ENCODE measurements at places on chromosomes 2 and 18. TPM values are rescaled to one million over a fixed set of nuclear protein-coding genes. Genes with fewer than 3 reads are reported as not detected.

DNA sequence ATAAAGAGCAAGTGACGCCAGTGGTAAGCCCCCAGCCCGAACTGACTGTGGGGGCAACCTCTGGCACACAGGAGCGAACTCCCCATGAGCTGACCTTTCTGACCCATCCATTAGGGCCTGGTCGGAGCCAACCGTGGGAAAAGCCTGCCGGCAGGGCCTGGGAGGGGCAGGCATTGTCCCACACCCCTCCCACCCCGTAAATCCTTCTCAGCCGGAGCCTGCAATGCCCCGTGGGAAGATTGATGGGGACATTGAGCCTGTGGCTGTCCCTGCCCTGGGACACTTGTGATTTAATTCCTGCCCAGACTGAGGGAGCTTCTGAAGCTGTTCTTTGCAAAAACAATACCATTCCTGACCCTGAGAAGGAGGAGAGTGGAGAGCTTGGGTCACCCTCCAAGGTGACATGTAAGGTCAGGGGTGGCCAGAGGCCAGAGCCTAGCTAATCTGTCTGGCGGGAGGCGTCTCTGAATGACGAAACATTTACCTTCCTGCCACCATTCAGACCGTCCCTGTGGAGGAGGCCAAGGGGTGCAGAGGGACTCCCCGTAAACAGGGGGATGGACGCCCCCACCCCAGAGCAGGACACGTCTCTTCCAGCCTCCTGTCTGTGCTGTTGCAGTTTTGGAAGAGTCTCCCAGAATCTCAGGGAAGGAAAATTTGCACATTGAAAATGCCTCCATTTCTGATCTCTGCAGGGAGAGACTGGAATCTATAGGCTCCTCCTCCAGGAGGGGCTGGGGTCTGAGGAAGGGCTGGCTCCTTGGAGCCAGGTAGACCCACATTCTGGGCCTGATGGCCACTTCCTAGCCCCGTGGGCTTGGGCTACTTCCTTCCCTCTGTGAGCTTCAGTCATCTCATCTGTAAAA, 51.2 kb upstream of the HS6ST1 start:
- no peaks in the 10 kb centered on the region for H3K27me3 ChIP-seq
- H3K4me1 ChIP-seq: no peaks in the 10 kb centered on the region
- peaks cover 11% of the 10 kb centered on the region for H3K36me3 ChIP-seq
- no peak overlapping the region for H3K4me3 ChIP-seq
- no peak for DNase-seq

- DNase-seq: no peak
- peaks cover 19% of the 10 kb centered on the region for H3K27me3 ChIP-seq
- H3K4me1 ChIP-seq: no peaks in the 10 kb centered on the region
- H3K36me3 ChIP-seq: no peaks in the 10 kb centered on the region
Measured at GRCh38 chr2:44061876-44062275, 66.1 kb upstream of the LRPPRC start.

- peak overlapping the region; percentile 60 for H3K27ac ChIP-seq
- no peaks in the 10 kb centered on the region for H3K27me3 ChIP-seq
- no peak overlapping the region for H3K4me3 ChIP-seq
- peaks cover 10% of the 10 kb centered on the region for H3K4me1 ChIP-seq
Measured at GRCh38 chr2:228705318-228705717, 523.8 kb upstream of the SPHKAP start.

GRCh38 chr18:35484034-35484433, 13.7 kb downstream of the INO80C start:
- no peaks in the 10 kb centered on the region for H3K27me3 ChIP-seq
- H3K36me3 ChIP-seq: peaks cover 3% of the 10 kb centered on the region
- DNase-seq: no peak
- no peak overlapping the region for H3K27ac ChIP-seq

DNA sequence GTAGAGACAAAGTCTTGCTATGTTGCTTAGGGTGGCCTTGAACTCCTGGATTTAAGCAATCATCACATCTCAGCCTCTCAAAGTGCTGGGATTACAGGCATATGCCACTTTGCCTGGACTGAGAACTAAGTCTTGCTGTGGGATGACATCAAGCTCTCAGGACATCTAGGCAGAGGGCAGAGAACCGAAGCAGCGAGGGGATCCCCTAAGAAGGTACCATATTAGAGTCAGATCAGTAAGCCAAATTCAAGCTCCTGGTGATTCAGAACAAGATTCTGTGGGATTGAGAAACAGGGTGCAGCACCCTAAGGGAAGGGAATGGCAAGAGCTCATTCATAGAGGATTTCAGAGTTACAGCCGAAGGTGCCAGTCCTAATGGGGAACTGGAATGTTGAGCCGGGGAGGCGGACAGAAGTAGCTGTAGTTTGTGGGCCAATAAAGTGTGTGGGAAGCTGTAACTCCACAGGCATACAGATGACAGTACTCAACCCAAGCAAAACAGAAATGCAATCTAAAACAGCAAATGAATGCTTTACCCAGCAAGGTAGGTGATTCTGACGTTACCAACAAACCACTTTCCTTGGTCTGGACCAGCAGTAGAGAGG, 30.9 kb downstream of the EPHA4 start:
- H3K36me3 ChIP-seq: no peaks in the 10 kb centered on the region
- H3K4me1 ChIP-seq: peaks cover 7% of the 10 kb centered on the region
- no peak overlapping the region for H3K27ac ChIP-seq
- no peaks in the 10 kb centered on the region for H3K27me3 ChIP-seq
- DNase-seq: no peak

DNA sequence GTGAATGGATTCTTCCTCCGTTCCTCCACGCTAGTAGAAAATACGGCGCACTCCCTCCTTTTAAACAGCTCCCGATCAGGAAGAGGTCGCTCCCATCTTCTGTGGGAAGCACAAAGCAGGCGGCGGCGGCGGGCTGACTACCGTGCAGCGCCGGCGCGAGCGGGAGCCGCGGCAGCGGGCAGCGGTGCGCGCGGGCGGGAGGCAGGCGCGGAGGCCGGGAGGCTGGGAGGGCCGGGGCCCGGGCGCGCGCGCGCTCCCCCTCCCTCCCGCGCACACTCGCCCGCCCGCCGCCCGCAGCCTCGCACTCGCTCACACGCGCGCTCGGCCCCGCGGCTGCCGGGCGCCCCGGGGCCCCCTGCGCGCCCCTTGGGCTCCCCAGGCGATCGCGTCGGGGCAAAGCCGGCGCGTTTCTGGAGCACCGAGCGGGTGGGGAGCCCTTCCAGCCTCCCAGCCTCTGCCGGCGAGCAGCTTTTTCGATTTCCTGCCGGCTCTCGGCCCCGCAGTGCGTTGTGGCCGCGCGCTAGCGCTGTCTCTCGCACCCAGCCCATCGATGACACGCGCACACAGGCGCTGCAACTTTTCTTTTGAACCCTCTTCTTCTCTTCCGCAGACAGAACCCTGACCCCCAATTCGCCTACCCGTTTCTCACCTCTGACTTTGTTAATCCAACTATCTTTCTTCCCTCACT, at the start of gene SLC8A1:
Gene SLC8A1, minus strand, starts transcription at position 173 of the 688 bp plus-strand sequence.
- H3K4me3 ChIP-seq: peak within 1 kb of the TSS; percentile 72
- no peak for DNase-seq
- no peak within 1 kb of the TSS for H3K27ac ChIP-seq
- peaks cover 17% of the 10 kb centered on the region for H3K4me1 ChIP-seq
- no peaks in the 10 kb centered on the region for H3K36me3 ChIP-seq

- no peak overlapping the region for H3K27ac ChIP-seq
- H3K36me3 ChIP-seq: no peaks in the 10 kb centered on the region
- DNase-seq: peak; percentile 63
- no peak overlapping the region for H3K4me3 ChIP-seq
- H3K27me3 ChIP-seq: no peaks in the 10 kb centered on the region
Measured at GRCh38 chr2:164495491-164496223, 125.6 kb downstream of the GRB14 start.

DNA sequence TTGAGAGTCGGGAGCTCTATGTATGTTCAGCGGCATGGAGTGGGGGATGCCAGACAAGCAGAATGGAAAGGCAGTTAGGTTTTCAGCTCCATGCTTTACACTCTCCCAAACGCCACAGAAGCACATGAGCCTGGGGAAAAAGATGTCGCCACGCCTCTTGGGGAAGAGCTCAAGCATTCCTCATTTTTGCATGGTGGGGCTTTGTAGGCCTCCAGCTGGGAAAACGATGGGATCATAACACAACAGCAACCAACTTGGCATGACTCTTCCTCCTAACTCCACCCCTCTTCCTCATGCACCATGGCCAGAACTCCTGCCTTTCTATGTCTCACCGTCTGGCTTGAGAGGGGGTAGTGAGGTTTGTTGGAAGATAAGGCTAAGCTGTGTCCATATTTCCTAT, 102.6 kb downstream of the PAX3 start:
- DNase-seq: no peak
- H3K27ac ChIP-seq: no peak overlapping the region
- H3K27me3 ChIP-seq: peaks cover 98% of the 10 kb centered on the region
- H3K36me3 ChIP-seq: no peaks in the 10 kb centered on the region
- H3K4me3 ChIP-seq: no peak overlapping the region

DNA sequence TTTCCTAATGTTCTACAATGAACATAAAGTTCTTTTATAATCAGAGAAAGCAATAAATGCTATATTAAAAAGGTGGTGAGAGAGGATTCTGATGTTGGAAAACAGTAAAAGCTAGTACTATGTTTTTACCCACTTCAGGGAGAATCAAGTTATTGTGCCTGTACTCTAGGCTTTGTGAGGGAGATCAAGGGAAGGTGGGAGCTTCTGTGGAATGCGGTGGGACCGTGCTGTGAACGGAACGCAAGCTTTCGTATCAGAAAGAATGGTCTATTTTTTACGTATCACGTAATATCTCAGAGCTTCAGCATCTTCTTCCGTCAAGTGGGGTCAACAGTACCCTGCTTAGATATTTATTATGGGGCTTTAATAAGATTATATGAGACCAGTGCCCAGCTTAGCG, 193.2 kb downstream of the CLIP4 start:
- no peak overlapping the region for H3K4me3 ChIP-seq
- DNase-seq: no peak
- H3K4me1 ChIP-seq: peaks cover 6% of the 10 kb centered on the region
- H3K36me3 ChIP-seq: no peaks in the 10 kb centered on the region
- peaks cover 47% of the 10 kb centered on the region for H3K27me3 ChIP-seq

DNA sequence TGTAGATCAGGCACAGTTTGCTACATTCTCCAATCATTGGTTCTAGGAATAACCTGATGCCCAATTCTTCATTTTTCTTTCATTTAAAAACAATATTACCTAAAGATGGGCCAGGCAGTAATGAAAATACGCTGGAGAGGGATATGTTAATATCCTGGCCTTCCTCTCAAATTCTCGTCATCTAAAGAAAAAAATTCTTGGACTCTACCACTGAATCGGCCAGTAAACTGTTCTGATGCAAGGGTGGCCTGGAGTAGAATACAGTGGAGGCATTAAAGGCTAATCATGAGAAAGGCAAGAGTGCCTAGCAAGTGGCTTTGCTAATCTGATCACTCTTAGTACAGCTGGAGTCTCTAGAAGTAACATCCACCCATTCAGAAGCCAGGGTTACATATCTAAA, 157.7 kb downstream of the ANTXR1 start:
- H3K27me3 ChIP-seq: no peaks in the 10 kb centered on the region
- H3K4me3 ChIP-seq: no peak overlapping the region
- no peak for DNase-seq
- peaks cover 11% of the 10 kb centered on the region for H3K4me1 ChIP-seq
- no peak overlapping the region for H3K27ac ChIP-seq

DNA sequence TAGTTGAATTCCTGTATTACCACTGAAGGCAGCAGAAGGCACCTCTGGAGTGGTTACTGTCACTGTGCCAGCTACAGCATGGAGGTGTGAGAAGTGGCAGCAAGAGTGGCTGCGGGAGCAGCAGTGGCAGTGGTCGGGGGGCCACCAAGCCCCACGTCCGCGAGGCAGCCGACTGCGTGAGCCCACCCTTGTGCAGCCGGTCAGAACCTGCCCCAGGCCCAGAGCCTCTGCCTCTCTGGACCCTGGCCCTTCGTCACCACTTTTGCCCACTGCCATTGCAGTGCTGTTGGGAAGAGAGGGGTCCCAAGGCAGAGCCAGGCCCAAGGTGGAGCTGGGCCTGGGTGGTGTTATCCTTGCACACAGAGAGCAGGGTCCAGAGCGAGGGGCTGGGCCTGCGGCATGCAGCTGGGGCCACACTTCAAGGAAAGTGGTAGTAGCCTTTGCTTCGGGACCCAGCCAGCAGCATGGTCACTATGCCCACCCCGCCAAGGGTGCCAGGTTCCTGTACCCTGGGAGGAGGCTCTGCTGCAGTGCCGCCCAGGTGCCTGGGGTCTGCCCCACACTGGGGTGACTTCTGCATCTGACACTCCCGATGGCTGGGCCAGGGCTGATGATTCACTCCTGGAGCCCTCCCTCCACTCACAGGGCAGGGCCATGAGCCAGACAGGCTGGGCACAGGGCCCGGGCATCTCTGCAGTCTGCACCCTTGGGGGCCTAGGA, 450.1 kb upstream of the LRATD1 start:
- H3K4me3 ChIP-seq: no peak overlapping the region
- H3K4me1 ChIP-seq: no peaks in the 10 kb centered on the region
- DNase-seq: no peak
- H3K27me3 ChIP-seq: no peaks in the 10 kb centered on the region
- no peak overlapping the region for H3K27ac ChIP-seq

DNA sequence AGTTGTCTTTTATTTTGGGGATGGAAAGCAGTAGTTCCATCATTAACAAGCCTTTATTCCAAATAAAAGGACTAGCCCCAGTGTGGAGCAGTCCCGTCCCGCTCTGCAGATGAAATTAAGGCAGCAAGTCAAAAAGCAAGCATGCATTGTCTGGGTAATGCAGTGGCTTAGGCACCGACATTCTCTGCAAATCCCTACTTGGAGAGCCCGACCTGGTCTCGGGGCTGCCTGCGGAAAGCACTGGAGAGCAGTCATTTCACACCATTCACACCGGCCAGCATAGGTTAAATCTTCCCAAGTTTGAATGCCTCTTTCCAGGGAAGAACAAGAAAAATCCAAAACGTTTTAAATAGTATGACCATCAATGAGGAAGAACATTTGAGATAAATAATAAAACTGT, 24.4 kb upstream of the RAB12 start:
- H3K4me1 ChIP-seq: no peaks in the 10 kb centered on the region
- peaks cover 28% of the 10 kb centered on the region for H3K27me3 ChIP-seq
- no peak overlapping the region for H3K4me3 ChIP-seq
- no peak for DNase-seq

GRCh38 chr2:225027061-225027762, 15.1 kb downstream of the DOCK10 start:
- H3K36me3 ChIP-seq: no peaks in the 10 kb centered on the region
- H3K4me1 ChIP-seq: peaks cover 18% of the 10 kb centered on the region
- H3K27me3 ChIP-seq: no peaks in the 10 kb centered on the region
- H3K4me3 ChIP-seq: no peak overlapping the region
- H3K27ac ChIP-seq: no peak overlapping the region

AGXT gene
- not detected for total RNA-seq

SCG2 gene
- 0.84 TPM for total RNA-seq

FBXO41 gene
- 3.7 TPM for total RNA-seq

C2orf72 gene
- total RNA-seq: not detected

PREB gene
- total RNA-seq: 68.5 TPM

LRRFIP1 gene
- 197 TPM for total RNA-seq

FAM237A gene
- total RNA-seq: not detected

All from MCF 10A (cell line).